Fibroblast of villous mesenchyme (primary cell): ENCODE measurements at places on chromosomes 16 and 17. TPM values are rescaled to one million over a fixed set of nuclear protein-coding genes. Genes with fewer than 3 reads are reported as not detected.

- DNase-seq = no peak
Measured at GRCh38 chr17:46817151-46817900, 1.2 kb downstream of the WNT3 start.

GRCh38 chr16:64705443-64705842 is 416.4 kb downstream of the CDH11 start:
- DNase-seq = peak; percentile 67

DNA sequence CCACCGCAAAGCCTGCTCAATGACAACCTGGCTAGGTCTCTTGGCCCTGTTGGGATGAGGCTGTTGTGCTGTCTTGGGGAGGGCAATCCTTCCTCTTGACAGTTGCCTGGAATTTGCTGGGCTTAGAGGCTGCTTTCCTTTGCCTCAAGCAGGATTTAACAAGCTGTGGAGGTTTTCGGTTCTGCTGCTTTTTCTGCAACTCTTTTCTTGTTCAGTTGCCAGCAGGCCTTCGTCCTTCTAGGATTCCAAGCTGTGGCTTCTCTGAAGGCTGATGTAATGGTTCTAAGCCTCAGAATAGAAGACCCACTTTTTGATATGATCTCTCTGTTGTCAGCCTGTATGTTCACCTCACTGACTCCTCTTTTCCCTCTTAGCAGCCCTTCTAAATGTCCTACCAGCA is 149.5 kb upstream of the HS3ST4 start:
- DNase-seq = no peak

DNA sequence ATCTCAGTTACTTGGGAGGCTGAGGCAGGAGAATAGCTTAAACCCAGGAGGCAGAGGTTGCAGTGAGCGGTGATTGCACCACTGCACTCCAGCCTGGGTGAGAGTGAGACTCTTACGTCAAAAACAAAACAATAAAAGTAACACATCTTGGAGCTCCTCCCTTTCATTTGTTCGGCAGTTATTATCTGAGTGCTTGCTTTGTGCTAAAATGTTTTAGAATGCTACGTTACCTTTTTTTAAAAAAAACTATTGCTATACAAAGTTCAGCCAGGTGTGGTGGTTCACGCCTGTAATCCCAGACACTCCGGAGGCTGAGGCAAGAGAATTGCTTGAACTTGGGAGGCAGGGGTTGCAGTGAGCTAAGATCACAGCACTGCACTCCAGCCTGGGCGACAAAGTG is 15.8 kb downstream of the IST1 start:
- no peak for DNase-seq

ABCC12 gene
- under 0.01 TPM in 1 of 2 replicates, not detected in the other for total RNA-seq

DNA sequence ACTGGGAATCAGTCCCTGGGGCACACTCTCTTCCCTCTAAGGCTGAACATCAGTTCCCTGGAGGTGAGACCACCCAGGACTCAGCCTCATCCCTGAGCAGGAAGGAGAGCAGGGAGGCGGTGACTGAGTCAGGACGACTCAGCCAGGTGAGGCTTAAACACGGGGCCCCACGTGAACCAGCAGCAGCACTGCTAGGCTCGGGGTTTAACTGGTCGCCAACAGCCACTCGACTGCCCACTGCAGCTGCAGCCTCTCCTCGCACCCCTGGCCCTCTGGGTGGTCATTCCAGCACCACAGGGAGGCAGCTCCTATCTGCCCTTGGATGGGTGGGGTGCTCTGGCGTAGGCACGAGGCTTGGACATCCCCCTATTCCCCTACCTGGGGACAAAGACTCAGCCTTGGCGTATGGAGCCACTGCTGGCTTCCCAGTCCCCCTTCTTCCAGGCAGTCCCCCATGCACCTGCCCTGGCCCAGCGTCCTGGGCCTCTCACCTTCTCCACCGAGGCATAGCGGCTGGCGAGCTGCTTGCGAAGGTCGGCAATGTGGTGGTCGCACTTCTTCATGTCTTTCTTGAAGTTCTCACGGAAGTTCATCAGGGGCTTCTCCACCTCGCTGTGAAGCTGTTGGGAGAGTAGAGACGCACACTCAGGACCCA is 21.2 kb upstream of the RCVRN start:
- DNase-seq = no peak

WFDC1 gene
- total RNA-seq = 8.2 and 10.0 TPM in 2 replicates

GRCh38 chr17:29734640-29735039 is 111.9 kb upstream of the CORO6 start:
- peak; percentile 40 for DNase-seq

ERN1 gene
- total RNA-seq = 13.5 and 14.7 TPM in 2 replicates

DNA sequence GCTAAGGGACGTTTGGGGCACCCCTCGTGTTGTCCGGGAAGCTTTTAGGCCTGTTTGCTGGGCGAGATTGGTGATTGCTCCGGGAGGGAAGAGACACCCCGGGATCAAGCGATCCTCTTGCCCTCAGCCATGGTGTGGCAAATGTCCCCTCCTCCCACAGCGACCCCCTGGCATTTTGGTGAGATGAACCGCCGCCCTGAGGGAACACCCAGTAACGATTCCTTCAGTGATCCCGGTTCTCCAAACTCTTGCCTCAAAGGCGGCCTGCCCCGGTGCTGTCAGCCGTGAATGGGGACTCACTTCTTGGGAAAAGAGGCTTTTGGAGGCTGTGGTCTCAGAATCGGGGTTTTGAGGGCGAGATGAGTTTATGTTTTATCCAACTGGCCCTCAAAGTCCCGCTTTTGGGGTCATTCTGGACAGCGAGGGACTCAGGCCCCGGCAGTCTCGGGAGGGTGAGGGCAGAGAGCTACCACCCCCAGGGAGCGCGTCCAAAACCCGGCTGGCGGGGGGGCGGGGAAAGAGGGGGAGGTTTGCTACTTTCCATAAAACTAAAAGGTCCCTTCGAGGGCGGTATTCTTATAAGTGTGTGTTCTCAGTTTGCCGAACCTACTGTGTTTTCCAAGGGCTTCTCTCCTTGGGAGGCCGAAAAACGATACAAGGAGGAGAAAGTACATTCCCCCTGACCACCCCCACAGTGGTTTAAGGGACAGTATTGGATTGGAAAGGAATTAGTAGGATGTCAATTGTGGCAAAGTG is 232.7 kb downstream of the MRTFB start:
- peak; percentile 30 for DNase-seq

- DNase-seq = no peak
Measured at GRCh38 chr16:5925850-5926249, 828.3 kb upstream of the EEF2KMT start.

GALR2 gene
- total RNA-seq = under 0.01 TPM in 1 of 2 replicates, not detected in the other

- DNase-seq = no peak
Measured at GRCh38 chr16:15993128-15993527, 43.7 kb downstream of the ABCC1 start.

DNA sequence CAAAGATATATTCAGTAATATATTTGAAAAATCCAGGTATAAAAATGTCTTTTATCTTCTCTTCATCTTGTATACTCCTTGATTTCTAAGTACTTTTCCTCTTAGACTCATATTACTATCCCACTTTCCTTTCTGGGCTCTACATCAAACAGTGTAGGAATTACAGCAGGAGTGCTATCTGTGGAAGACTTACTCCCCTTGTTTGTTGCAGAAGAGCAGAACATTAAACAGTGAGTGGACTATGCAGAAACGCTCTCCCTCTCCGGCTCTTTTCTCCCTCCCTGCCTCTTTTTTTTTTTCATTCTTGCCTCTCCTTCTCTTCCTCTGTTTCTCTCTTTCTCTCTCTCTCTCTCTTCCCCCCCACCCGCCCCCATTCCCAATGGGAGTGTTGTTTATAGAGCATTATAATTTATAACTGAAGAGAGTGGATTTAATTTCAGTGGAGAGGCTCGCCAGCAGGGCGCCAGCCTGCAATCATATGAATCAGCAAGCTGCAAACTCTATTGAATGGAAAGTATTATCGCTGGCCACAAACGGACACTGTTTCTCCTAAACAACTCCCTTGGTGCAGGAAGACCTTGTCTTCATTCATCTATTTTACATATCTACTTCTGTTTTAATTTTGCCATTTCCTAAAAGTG is 242.3 kb upstream of the TBX2 start:
- DNase-seq = peak; percentile 73

KRT40 gene
- total RNA-seq = not detected in 2 replicates

DNA sequence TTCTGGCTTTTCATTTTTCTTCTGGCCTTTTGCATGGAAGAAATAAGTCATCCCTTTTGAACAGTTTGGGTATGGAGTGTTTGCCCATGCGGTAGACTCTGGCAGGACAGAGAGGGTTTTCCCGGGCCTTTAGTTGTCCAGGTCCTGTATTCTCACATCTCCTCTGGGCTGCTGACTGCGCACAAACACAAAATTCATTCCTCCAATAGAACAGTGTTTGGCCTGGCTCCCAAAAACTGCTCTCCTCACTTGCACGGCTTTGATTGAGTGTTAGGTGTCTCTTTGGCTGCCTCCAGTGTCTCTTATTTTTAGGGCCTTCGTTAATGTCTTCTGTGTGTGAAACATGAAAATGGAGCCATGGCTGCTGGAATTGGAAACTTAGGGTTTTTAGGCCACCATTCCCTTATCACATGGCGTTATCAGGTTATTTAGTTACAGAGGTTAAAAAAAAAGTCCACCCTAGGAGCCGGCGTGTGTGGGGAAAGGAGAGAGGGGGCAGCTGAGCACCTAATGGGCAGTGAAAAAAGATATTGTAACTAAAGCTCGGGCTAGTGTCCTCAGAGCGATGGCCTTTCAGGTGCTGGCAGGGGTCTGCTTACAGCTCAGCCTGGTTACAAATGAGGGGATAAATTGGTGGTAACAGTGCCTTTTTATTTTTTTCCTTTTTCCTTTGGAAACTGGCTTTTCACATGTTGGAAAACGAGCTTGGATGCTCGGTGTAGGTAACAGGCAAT is 47.3 kb downstream of the PRKCA start:
- DNase-seq = no peak

METTL9 gene
- total RNA-seq = 166 and 169 TPM in 2 replicates

GRCh38 chr16:5396880-5397279 is 299.3 kb upstream of the EEF2KMT start:
- no peak for DNase-seq

GRCh38 chr16:26281381-26282110 is 589.8 kb downstream of the HS3ST4 start:
- no peak for DNase-seq

- DNase-seq = no peak
Measured at GRCh38 chr17:63503341-63503705, 19.8 kb upstream of the KCNH6 start.

DNA sequence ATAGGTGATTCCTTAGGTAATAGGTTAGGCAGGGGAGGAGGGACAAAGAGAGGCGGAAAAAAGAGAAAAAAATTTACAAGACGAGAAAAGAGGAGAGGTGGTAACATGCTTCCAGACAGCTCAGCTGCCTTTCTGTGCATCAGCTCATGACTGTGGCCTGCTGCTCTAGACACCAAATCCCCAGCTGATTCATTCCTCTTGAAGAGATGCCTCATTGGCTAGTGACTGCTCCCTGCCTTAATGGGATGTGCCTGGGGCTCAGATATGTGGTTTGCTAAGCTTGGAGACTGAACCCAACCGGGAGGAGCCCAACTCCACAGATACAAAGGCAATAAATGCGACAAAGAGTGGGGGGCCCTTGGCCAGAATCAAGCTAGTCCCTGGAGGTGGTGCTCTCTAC is 105.9 kb upstream of the FAM20A start:
- peak; percentile 80 for DNase-seq

- no peak for DNase-seq
Measured at GRCh38 chr17:57326764-57327163, 70.4 kb downstream of the MSI2 start.

TBX4 gene
- not detected in 2 replicates for total RNA-seq

GRCh38 chr16:5826332-5826731 is 728.7 kb upstream of the EEF2KMT start:
- DNase-seq = no peak

SLC16A11 gene
- total RNA-seq = not detected in 2 replicates

ACSF2 gene
- total RNA-seq = 18.1 and 20.3 TPM in 2 replicates

DNA sequence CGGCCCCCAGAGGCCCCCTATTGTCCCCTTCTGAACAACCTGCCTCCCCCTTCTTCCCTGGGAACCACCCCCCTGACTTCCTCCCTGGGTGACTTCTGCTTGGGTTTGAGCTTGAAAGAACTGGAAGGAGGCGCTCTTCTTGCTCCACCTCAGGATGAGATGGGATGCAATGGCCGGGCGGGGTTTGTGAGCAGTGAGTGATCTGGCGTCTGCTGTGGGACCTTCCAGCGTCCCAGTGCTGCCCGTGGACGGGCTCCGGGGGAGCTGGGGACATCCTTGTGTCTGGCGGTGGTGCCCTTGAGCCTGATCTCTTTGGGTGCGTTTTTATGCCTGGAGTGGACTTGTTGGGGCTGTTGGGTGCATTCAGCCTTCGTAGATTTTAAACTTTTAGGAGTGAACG is 11.6 kb downstream of the MGRN1 start:
- no peak for DNase-seq

GRCh38 chr17:81488276-81488860 is 24.2 kb downstream of the ACTG1 start:
- no peak for DNase-seq

- DNase-seq = no peak
Measured at GRCh38 chr17:67821871-67822367, 3.4 kb upstream of the BPTF start.
